ENCODE measurements at places on chromosomes 16 and 17. TPM values are rescaled to one million over a fixed set of nuclear protein-coding genes. Genes with fewer than 3 reads are reported as not detected.

The KRTAP17-1 gene
- not detected for total RNA-seq

The KRT33B gene
- not detected for total RNA-seq

- H3K27ac ChIP-seq = peak overlapping the region; percentile 5
- no peak overlapping the region for H3K4me3 ChIP-seq
- H3K4me1 ChIP-seq = no peaks in the 10 kb centered on the region
Measured at GRCh38 chr17:2416010-2416734, 15.3 kb upstream of the MNT start.

DNA sequence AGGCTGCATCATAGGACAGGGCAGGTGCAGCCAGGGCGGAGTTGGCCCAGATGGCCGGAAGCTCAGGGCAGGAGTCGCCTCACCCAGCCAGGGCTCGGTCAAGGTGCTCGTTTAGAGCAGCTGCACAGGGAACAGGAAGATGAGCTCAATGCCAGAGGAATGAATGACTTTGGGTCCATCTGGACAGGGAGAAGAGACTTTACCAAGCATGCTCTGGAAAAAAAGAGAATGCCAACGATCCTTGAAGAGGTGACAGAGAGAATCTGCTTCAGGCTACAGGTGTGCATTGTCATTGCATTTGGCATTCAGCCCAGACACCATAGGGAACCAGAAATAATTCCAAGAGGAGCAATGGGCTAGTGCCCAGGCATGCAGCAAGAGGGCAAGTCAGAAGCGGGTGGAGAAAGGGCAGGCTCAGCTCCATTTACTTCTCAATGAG lies 6.7 kb upstream of the MPP3 start:
- no peak for DNase-seq
- H3K4me1 ChIP-seq = no peaks in the 10 kb centered on the region
- H3K4me3 ChIP-seq = no peak overlapping the region

DNA sequence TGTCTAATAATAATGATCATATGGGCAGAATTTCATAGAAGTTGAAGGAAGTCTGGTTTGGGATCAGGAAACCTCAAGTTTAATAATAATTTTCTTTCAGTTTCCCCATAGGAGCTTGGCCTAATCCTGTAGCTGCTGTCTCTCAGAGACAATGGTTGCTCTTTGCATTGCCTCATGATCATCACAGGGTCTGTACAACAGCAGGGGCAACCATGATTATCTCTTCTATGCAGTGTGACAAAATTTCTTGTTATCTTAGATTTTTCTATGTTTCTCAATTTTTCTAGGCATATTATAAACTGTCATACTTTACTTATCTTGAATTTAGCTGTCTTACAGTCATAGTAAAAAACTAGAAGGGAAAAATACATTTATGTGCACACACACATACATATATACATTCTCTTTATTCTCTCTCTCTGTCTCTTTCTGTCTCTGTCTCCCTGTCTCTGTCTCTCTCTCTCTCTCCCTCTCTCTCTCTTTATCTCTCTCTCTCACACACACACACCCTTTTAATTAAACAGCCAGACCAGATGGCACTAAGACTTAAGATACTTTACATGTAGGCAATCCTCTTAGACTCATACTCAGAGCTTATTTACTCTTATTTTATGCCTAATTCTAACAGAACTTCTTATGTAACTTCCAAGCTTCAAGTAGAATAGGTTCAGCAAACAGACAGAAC lies 30.5 kb downstream of the SMIM36 start:
- H3K27ac ChIP-seq = no peak overlapping the region
- H3K4me1 ChIP-seq = no peaks in the 10 kb centered on the region
- no peaks in the 10 kb centered on the region for H3K36me3 ChIP-seq
- no peak overlapping the region for H3K4me3 ChIP-seq

Measured in activated CD4-positive, alpha-beta T cell treated with anti-CD3 and anti-CD28 coated beads, Interleukin-2, amount 10 ng/mL, durations not matched to agents 7 days and 5 days (primary cell).